Stimulated activated CD8-positive, alpha-beta memory T cell treated with anti-CD3 and anti-CD28 coated beads, Interleukin-15, amount 100 ng/mL, for 1 hour (primary cell): ENCODE measurements at places on chromosomes 4 and X.
A peak's percentile ranks its signal among the peaks of the same experiment; 100 is the strongest.

GRCh38 chr4:103092245-103092644 lies 7.4 kb downstream of the BDH2 start:
- DNase-seq, result no peak

GRCh38 chr4:101157415-101158133 lies 189.8 kb downstream of the PPP3CA start:
- DNase-seq, result no peak

DNA sequence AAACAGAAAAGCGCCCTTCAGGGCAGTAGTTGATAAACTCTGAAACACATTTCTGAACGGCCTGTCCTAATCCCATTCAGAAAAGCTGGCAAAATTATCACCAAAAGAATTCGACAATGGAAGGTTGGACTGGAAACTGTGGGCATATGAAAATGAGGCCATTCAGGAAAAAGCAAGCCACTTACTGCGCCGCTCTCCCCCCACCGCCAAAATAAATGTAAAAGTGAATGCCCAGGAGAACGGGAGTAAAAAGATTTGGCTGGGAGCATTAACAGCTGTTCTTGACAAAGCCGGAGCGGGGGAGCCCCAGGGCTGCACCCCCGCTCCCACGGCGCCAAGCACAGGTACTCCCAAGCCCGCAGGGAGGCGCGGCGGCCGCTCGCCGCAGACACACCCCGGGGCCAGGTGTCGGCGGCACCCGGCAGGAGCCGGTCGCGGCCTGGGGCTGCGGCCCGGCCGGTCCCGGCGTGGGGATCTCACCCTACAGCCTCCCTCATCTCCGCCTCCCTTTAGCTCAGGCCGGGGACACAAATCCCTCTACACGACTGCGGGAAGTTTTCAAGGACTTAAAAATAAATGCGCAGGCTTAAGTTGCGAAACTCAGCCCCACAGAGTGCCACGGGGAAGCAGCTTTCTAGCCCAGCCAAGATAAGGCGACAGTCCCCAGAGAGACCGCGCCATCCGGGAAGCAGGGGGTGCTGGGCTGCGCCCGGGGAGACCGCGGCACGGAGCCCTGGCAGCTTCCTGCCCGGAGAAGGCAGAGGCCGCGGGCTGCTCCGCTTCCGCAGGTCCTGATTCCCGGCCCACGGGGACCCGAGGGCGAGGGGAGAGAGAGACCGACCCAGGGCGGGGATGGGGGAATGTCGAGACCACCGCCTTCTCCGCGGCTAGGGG lies 593 bp downstream of the SH3RF1 start:
- DNase-seq, result no peak

GRCh38 chr4:8350841-8351461 lies 81.4 kb downstream of the HTRA3 start:
- no peak for DNase-seq

GRCh38 chr4:132572210-132572609 lies 576.9 kb upstream of the PCDH10 start:
- DNase-seq, result no peak

DNA sequence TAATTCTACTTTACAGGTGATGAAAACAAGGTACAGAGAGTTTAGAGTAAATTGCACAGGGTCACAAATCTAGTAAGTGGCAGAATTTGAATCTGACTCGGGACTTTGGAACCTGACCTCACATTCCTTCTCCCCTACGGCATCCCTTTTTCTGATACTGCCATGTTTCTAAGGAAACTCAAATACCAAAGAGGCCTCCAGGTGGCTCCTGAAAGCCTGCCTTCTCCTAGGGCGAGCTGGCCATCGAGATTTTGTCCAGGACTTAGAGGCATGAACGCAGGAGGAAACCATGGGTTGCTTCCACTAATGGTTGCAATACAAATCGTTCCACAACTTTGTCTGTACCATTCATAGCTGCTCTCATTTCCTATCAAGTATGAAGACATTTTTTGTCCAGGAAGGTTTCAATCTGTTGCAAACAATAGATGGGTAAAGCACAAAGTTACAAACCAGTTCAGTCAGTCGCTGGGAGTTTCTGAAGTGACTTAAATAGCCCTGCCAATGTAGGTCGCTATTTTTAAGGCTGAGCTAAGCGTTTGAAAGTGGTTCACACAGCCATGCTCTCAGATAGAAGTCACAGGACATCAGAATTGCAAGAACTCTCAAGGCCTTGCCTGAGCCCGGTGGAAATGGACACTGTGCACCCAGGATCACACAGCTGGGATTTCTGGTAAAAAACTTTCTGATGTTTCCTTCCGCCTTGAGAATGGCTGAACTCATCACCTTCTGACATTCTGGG lies 296.6 kb upstream of the PRPS2 start:
- DNase-seq, result no peak

DNA sequence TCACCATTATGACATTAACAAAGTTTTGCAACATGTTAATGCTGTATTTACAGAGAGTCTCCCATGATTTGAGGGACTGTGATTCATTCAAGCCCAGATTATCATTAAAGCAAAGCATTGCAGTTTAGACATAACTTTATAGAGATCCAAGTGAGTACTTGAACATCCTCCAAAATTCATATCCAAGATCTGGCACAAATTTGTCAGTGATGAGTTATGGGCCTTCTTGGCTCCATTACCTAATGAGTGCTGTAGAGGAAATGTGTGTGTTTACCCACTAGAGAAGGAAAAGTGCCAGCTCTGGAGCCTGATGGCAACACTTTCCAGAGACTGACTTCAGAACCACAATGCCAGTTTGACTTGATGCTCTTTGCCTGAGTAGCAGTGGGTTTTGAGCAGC lies 432.3 kb downstream of the GALNTL6 start:
- no peak for DNase-seq

- DNase-seq, result no peak
Observed at GRCh38 chr4:101954351-101954750, 163.8 kb downstream of the BANK1 start.

GRCh38 chrX:124242131-124242530 lies 90.3 kb upstream of the TEX13D start:
- no peak for DNase-seq

DNA sequence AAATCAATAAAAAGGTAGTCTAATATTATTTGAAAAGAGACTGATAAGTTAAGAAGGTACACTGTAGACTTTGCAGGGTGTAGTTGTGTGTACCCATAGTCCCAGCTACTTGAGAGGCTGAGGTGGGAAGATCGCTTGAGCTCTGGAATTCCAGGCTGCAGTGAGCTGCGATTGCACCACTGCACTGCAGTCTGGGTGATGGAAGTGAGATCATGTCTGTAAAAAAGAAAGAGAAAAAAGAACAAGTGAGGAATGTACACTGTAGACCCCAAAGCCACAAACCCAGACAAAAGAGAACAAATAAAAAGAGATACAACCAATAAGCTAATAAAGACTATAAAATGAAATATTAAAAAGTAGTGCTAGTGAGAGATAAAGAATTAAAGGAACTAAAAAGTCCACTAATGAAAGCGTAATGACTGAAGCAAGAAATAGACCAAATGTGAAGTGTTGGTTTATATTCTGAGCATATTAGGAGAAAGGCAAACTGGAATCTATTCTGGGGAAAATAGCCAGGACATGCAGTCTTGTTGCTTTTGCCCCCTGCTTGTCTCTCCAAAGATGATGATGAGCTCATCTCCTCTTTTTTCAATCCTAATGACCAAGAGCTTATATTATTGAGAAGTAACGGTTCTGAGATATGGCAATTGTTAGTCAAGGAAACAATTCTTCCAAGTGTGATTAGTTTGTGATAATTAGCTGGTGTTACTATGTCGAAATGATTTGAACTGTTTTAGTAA lies 19.1 kb downstream of the GSX2 start:
- DNase-seq, result no peak

GRCh38 chrX:153474718-153475117 lies 4.3 kb upstream of the HAUS7 start:
- DNase-seq, result no peak

DNA sequence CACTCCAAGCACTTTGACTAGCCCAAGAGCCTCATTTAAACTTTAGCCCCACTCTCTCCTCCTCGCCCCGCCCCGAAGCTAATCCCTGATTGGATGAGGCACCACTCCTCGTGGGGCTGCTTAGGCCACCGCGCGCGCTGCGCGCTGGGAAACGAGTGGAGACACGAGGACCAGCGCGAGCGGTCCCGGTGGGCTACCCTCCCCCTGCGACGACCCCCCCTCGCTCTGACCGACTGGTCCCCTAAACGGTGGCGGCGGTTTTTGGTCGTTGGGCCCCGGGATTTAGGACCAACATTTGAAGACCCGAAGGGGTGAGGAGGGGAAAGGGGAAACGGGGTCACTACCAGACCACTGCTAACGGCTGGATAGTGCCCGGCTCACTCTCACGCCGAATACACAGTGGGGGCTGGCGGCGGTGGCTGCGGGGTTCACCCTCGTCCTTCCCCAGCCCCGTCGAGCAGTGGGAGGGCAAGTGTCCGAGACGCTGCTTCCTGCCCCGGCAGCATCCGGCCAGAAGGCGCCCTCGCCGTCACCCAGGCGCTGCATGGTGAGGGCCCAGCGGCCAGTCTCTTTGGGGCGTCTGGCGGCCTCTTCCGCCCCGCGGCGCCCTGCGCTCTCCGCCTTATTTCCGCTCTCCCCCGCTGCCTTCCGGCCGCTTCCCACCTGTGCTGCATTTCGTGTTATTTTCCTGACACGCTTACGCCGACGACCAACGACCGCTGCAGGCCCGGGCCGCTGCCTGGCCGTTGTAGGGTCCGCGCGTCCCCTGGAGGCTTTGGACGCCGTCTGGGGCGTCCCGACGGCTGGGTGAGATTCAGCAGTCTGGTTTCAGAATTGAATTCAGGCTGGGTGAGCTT lies at the start of gene RBM46:
Gene RBM46, plus strand, starts transcription at position 147 of the 857 bp plus-strand sequence. CDS start 15,481 bp downstream, outside the sequence.
- no peak for DNase-seq

DNA sequence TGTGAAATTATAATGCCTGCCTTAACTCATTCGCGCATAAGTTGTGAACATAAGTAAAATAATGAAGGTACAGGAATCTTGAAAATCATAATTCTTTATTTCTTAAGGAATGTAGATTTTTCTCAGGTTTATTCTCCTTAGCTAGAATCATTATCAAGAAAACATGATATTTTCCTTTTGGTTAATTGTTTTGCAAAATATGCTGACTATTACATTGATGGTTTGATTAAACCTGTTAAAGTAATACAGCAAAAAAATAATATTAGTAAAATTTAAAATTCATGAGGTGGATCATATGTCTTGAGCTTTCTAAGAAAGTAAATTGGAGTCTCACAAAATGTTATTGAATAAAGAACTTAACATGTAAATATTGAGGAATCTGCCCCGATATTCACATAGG lies 178.7 kb upstream of the TRAM1L1 start:
- no peak for DNase-seq

- no peak for DNase-seq
Observed at GRCh38 chr4:92812652-92813051, 508.9 kb downstream of the GRID2 start.

GRCh38 chrX:150366951-150367545 lies 3.9 kb downstream of the MAMLD1 start:
- no peak for DNase-seq

DNA sequence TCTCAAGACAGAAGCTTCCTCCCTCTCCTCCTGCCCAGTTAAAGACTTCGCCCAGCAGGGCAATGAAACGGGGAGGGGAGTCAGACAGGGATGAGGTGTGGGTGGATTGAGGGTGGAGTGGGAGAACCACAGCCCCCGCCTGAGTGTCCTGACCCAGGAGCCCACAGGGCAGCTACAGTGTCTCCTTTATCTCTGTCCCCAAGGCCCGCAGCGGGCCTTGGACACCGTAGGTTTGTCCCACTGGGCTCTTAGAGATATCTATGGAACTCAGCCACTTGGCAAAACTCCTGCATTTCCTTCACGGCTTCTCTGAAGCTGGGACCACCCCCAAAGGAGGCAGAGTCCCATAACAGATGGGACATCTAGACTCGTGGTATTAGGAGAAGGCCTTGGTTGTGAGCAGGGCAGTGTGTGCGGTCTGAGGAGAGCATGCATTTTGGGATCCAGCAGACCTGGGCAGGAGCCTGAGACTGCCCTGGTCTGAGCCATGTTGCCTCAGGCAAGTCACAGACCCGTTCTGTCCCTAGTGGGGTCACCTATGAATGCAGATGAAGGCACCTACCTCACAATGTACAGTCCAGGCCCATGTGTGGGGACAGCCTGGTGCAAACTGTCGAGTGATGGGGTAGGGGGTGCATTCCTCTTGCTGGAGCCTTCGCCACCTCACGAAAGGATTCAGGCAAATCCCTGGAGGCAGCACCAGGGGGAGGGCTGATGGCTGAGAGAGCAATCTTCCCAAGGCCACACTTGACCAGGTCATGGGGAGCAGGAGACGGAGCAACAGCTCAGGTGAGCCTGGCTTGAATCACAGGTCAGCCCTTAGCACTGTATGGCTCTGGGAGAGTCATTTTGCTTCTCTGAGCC lies 225.7 kb upstream of the PSAPL1 start:
- no peak for DNase-seq

- no peak for DNase-seq
Observed at GRCh38 chrX:132584936-132585335, 96.1 kb upstream of the MBNL3 start.

- no peak for DNase-seq
Observed at GRCh38 chr4:129337228-129337620, 241.3 kb downstream of the C4orf33 start.

DNA sequence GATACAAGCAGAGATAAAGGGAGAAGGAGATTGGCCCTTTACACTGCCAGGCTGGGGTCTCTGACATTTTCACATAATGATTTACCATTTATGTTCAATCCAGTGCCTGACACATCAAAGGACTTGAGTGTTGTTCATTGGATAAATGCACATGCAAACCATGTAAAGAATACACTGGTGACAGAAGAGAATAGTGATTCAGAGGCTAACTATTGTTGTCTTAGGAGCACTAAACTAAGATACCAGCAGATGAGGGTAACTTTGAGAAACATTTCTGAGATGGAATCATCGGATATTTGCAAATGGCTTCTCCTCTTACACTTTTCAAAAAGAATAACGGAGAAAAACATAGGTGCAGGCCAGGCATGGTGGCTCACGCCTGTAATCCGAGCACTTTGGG lies 67.3 kb upstream of the HHIP start:
- no peak for DNase-seq

DNA sequence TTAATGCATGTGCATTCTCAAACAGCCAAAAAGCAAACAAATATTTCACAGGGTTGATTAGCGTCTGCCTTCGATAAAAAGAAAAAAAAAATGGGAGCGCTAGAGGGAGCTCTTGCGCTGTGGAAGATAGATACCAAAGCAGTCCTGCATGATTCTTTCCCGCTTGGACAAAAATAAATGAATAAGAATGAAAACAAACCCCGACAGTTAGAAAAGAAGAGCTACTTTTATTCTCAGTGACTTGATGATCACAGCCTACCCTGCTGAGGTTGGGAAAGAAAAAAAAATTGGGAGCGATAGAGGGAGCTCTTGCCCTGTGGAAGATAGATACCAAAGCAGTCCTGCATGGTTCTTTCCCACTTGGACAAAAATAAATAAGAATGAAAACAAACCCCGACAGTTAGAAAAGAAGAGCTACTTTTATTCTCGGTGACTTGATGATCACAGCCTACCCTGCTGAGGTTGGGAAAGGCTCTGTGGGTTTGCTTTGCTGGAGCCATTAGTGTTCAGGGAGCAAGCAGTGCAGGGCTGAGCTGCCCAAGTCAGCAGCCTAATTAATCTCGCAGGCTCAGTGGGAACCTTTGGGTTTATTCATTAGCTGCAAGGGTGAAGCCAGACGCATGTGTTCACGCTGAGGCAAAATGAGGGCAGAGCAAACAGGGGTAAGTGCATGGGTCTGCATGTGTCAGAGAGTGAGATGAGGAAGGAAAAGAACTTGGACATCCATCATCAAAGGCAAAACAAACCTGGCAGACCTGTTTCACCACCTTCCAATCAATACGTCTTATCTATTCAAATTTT lies 249.3 kb upstream of the PRKX start:
- DNase-seq, result no peak

GRCh38 chrX:72094894-72095293 lies 36.8 kb downstream of the RTL5 start:
- DNase-seq, result peak; percentile 35

- DNase-seq, result no peak
Observed at GRCh38 chr4:120699354-120699753, 223.2 kb downstream of the PRDM5 start.
